ENCODE measurements at places on chromosomes 11 and 22.
A peak's percentile ranks its signal among the peaks of the same experiment; 100 is the strongest.

DNA sequence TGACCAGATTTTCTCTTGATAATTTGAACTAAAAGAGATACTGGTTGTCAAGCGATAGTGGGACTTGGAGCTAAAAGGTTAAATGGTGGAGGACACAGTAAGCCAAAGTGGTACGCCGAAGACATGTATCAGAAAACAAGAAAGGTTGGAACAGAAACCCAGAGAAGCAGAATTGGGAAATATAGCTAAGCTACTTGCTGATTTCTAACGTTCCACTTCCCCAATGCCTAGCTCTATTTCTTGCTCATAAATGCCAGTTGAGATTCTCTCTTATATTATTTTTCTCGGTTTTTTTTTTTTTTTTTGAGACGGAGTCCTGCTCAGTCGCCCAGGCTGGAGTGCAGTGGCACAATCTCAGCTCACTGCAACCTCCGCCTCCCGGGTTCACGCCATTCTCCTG is 12.7 kb downstream of the TMEM41B start:
- DNase-seq = no peak

GRCh38 chr11:67463680-67464410 is 5.2 kb downstream of the TMEM134 start:
- peak; percentile 51 for DNase-seq

DNA sequence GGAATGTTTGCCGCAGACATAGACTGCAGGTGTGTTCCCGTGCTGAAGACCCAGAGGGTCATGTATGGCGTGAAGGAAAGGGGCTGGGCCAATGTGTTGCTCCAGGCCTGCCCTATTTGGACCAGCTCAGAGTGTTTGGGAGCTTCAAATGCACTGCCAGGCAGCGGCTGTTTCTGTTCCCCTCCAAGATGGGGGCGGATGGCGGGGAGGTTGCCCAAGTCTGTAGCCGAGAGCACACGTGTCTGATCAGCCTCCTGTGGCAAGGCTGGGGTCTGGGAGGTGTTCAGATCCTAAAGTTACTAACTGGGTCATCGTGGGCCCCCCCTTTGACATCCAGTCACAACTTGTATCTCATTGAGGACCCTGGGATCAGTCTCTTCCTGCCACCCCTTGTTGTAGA is 45.5 kb downstream of the CACNA1I start:
- DNase-seq = no peak

DNA sequence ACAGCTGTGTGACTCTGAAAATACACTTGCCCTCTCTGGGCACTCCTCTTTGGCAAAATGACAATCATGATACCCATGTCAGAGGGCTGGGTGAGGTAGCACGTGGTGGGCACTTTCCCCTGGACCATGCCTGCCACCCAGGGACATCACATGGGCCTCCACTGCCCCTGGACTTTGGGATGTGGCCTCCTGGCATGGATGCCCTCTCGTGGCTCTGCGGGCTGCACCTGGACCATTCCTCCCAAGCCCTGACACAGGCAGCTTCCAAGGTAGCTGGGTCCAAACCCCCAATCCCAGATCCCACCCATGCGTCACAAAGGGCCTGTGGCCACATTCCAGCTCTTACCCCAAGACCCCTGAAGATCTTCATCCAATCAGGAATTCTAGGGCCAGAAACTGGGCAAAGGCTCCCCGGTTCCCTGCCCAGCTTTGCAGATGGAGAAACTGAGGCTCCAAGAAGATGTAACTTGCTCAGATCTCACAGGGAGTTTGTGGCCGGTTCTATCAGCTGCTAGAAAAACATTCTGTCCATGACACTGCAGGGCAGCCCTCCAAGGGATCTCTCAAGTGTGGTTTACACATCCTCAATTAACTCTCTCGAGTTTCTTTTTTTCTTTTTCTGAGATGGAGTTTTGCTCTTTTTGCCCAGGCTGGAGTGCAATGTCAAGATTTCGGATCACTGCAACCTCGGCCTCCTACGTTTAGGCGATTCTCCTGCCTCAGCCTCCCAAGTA is 35.4 kb upstream of the CYB5R3 start:
- no peak for DNase-seq

DNA sequence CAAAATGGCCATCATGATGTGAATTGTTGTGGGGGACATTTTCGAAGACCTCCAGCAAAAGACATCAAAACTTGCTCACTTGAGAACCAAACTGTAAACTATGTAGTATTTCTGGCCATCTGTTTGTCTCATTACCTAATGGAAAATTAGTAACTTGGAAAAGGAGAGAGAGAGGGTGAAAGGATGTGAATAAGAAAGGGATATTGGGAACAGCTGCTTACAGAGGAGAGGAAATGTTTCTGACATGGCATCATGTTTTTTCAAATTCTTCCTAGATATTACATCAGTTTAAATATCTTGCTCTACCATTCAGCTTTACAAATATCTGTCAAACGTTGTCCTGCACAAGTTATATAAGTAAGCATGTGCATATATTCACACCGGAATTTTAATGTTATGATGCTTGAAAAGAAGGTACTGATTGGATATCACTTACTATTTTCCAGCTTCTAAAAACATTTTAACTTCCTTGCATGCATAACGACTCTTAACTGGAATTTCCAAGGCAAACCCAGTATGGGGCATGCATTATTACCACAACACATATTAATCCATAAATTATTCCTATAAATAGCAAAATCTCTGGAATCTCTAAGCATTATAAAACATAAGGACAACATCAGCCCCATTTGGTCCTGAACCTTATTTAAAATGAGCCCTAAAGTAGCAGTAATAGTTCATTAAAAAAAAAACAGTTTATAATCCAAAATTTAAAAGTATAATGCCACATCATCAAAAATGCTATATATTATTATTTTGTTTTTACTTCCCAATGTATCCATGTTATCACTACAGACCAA is 20.0 kb downstream of the GUCY1A2 start:
- no peak for DNase-seq

- no peak for DNase-seq
Measured at GRCh38 chr11:3226846-3227567, 5.2 kb downstream of the MRGPRE start.

GRCh38 chr11:35373284-35373933 is 45.9 kb downstream of the SLC1A2 start:
- DNase-seq = no peak

DNA sequence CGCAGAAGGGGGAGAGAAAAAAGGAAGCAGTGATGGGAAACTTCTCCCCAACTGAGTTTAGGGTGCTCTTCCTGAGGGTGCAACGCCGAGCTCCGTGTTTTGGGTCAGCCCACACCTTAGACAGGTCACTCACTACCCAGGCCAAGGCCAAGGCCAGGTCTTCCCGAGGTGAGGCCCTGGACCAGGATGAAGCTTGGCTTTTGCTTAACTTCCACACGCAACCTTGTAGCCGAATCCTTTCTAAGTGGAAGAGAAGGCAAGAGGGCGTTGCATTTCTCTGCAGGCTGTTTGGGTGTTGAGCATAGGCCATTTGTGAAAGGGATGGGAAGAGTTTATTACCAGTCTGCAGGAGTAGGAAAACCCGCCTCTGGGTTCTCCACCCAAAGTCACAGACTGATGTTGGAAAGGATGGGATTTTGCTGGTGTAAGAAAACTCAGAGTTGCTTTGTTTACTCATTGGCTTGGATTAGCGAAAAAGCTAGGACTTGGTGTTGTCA is 1.5 kb downstream of the KREMEN1 start:
- no peak for DNase-seq

DNA sequence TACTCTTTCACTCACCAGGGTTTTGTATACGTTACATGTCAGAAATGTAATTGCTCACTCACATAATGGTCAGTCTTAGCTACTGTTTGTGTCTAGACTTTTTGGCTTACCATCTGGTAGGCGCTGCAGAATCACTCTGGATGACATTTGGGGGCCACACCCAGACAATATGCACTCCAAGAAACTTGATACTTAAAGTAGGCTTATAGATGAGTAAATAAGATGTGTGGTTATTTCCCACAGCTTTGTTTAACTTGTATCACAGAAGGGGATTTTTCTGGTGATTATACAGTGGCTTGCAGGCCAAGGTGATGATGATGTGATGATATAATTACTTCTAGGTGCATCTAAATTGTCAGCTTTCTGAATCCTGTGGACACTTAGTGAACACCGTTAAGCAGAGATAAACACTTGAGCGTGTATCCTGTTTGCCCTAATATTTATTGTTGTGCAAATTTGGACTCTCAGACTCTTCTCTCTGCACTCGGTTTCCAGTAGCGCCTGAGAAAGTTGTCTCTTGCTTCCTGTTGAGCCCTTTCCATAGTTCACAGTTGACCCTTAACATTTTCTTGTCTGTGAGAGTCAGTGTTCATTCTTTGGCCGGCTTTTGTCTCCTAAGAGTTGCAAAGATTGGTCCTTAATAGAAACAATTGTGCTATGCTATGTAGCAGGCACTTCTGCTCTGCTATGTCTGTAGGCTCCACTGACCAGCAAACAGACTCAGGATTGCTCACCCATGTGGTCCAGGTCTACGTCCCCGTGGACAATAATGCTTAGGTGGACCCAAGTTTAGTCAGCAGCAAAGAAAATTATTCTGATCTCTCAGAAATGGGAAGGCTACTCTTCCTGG is 89.3 kb downstream of the PRR5L start:
- DNase-seq = no peak

DNA sequence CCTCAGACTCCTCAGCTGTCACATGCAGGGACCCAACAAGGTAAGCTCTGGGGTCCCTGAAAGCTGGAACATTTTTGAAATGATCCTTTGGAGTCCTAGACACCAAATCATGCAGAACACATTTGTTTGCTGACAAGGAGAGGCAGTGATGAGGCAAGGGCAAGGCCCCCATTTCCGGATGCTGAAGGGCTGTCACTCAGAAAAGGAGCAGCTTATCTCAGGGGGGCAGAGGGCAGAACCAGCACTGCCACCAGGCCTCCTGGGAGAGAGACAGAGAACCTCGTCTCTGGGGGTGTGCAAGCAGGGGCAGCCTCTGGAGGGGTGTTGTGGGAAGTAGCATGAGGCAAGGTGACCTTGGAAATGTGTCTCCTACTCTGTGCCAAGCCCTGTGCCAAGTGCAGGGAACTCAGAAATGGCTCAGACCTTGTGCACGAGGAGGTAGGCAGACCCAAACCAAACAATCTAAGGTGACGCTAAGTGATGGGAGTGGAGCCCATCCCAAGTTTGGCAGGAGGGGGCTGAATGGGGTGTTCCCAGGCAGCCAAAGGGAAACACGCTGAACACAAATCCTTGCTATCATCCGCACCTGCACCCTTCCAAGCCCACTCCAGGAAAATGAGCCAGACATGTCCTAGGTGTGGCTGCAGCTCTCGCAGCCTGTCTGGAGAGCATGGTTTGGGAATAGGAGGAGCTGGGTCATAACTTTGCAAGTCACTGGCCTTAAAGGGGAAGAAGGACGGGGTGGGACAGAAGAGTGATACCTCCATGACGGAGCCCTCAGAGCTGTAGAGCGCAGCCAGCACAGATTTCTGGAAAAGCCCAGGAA is 94.2 kb downstream of the PDE2A start:
- no peak for DNase-seq

- no peak for DNase-seq
Measured at GRCh38 chr11:95505927-95506426, 275.0 kb upstream of the SESN3 start.

DNA sequence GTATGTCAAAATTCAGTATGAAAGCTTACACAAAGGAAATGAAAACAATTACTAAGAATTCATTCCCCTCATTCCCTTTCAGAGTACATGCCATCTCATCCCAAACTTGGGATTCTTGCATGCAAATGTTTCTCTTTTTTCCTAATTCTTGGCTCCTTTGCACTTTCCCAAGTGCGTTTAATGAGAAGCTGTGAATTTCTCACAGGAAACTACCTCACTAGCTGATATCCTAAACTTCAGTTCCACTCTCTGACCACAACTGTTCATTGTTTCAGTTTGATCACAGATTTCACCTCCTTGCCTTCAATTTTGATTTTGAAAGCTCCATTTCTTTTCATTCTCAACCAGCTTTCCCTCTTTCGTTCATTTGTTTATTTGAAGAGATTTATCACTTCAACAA is 5.9 kb upstream of the ARL14EP start:
- no peak for DNase-seq

- no peak for DNase-seq
Measured at GRCh38 chr22:39021552-39022250, 774 bp downstream of the APOBEC3D start.

- DNase-seq = no peak
Measured at GRCh38 chr11:4825132-4825531, 4.0 kb downstream of the OR51F2 start.

- DNase-seq = no peak
Measured at GRCh38 chr22:40044870-40045834, 50.4 kb downstream of the FAM83F start.

All from ascending aorta (tissue), 2 donors.